ENCODE measurements at places on chromosomes 5 and 9. TPM values are rescaled to one million over a fixed set of nuclear protein-coding genes. Genes with fewer than 3 reads are reported as not detected.
A peak's percentile ranks its signal among the peaks of the same experiment; 100 is the strongest.

GRCh38 chr9:97555164-97555563, 53.7 kb downstream of the TMOD1 start:
- no peak overlapping the region for H3K4me3 ChIP-seq
- H3K27me3 ChIP-seq: no peaks in the 10 kb centered on the region
- H3K27ac ChIP-seq: peak overlapping the region; percentile 79
- H3K36me3 ChIP-seq: peaks cover 24% of the 10 kb centered on the region

- H3K27me3 ChIP-seq: no peaks in the 10 kb centered on the region
- no peaks in the 10 kb centered on the region for H3K4me1 ChIP-seq
- no peak for DNase-seq
- no peak overlapping the region for H3K27ac ChIP-seq
- H3K4me3 ChIP-seq: no peak overlapping the region
Measured at GRCh38 chr5:56307714-56308333, 74.7 kb upstream of the ANKRD55 start.

DNA sequence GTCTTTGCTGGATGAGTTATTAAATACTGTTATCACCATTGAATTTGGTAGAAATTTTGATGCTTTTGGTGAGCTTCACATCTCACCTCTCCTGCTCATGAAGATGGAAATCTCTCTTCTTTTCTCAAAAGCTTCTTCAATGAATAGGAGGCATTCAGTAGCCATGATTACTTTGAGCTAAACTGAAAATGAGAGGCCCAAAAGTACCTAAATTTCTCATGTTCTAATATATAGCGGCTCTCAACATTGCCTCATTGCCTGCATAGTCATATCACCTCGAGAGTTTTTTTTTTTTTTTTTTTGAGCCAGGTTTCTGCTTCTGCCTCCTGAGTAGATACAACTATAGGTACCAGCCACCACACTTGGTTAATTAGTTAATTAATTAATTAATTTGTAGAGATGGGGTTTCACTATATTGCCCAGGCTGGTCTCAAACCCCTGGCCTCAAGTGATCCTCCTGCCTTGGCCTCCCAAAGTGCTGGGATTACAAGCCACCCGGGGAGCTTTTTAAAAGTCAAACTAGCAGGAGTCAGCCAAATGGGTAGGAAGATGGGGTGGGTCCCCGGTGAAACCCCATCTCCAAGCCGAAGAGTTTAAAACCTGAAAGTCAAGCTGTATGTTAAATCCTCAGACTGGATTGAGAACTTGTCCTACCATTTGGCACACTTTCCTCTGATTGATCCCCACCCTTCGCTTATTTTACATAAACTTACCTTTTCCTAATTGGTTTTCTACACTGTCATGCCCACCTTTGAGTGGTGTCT, 169.0 kb downstream of the DOCK2 start:
- H3K27me3 ChIP-seq: no peaks in the 10 kb centered on the region
- no peak overlapping the region for H3K27ac ChIP-seq
- H3K4me1 ChIP-seq: no peaks in the 10 kb centered on the region
- no peak for DNase-seq

GRCh38 chr5:43643750-43644149, 40.8 kb downstream of the NNT start:
- peak overlapping the region; percentile 39 for H3K27ac ChIP-seq
- no peak overlapping the region for H3K4me3 ChIP-seq
- no peak for DNase-seq
- H3K4me1 ChIP-seq: peaks cover 26% of the 10 kb centered on the region
- no peaks in the 10 kb centered on the region for H3K27me3 ChIP-seq

GRCh38 chr5:93503598-93504067, 77.4 kb downstream of the NR2F1-AS1 start:
- DNase-seq: no peak
- no peaks in the 10 kb centered on the region for H3K4me1 ChIP-seq
- H3K36me3 ChIP-seq: no peaks in the 10 kb centered on the region
- H3K27ac ChIP-seq: no peak overlapping the region
- no peaks in the 10 kb centered on the region for H3K27me3 ChIP-seq

DNA sequence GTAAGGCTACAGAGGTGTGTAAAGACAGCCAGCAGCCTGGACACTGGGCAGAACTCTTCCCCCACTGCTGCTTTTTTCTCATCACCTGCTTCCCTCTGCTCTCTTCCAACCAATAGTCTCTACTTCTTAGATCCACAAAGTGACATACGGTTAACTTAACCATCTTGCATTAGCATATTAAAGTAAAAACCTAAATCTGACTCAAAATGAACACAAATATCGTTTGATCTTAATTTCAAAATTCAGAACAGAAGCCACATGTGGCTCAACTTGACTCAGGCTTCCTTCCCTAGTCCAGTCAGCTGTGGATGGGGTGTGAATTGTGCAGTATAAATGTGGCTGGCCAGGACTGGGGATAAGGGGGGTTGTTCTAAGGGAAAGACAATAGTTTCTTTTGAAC, 114.3 kb downstream of the STARD4 start:
- H3K36me3 ChIP-seq: no peaks in the 10 kb centered on the region
- no peak overlapping the region for H3K4me3 ChIP-seq
- no peaks in the 10 kb centered on the region for H3K4me1 ChIP-seq
- DNase-seq: no peak

The KCNT1 gene
- total RNA-seq: 2.3 TPM

DNA sequence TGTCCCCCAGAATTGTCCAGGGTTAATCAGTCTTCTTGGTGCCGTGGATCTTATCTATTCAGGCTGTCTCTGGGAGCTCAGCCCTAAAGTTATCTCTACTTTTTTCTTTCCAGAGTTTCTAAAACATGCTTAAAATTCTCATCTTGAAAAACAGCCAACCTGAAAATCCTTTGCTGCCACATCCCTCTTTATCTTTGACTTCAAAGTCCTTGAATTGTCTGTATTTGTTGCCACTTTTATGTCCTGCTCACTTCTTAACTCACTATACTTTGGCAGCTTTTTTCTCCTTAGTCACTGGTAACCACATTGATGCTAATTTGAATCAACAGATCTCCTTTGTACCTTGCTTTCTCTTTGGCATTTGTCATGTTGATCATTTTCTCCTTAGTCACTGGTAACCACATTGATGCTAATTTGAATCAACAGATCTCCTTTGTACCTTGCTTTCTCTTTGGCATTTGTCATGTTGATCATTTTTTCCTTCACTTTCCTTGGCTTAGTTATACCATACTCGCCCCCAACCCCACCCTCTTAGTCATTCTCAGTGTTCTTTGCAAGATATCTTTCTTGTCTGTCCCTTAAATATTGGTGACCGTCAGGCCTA, 8.5 kb downstream of the DMXL1 start:
- no peak for DNase-seq
- H3K36me3 ChIP-seq: no peaks in the 10 kb centered on the region
- no peaks in the 10 kb centered on the region for H3K27me3 ChIP-seq
- H3K4me3 ChIP-seq: no peak overlapping the region
- H3K4me1 ChIP-seq: peaks cover 26% of the 10 kb centered on the region

Data from gastrocnemius medialis (tissue), 4 donors.